T-helper 2 cell treated with Interferon-gamma antibody and Interleukin-4, amounts not matched to agents 5 μg/mL and 100 μg/mL, for 36 hours (primary cell): ENCODE measurements at places on chromosomes 1 and 21.

- H3K36me3 ChIP-seq, result no peaks in the 10 kb centered on the region
- H3K4me3 ChIP-seq, result no peak overlapping the region
- H3K4me1 ChIP-seq, result no peaks in the 10 kb centered on the region
- no peak for DNase-seq
- H3K27me3 ChIP-seq, result peaks cover 2% of the 10 kb centered on the region
Measured at GRCh38 chr21:25518491-25518911, 88.8 kb downstream of the MRPL39 start.

GRCh38 chr1:90313778-90314177, 318.9 kb downstream of the ZNF326 start:
- DNase-seq, result no peak
- H3K4me3 ChIP-seq, result no peak overlapping the region
- no peaks in the 10 kb centered on the region for H3K36me3 ChIP-seq
- H3K4me1 ChIP-seq, result no peaks in the 10 kb centered on the region
- no peaks in the 10 kb centered on the region for H3K27me3 ChIP-seq
- no peak overlapping the region for H3K27ac ChIP-seq

GRCh38 chr1:243732637-243733036, 117.4 kb downstream of the AKT3 start:
- no peak overlapping the region for H3K27ac ChIP-seq
- H3K36me3 ChIP-seq, result peaks cover 2% of the 10 kb centered on the region
- DNase-seq, result no peak
- no peaks in the 10 kb centered on the region for H3K27me3 ChIP-seq
- no peak overlapping the region for H3K4me3 ChIP-seq
- peaks cover 4% of the 10 kb centered on the region for H3K4me1 ChIP-seq

GRCh38 chr1:201707656-201708055, 121.3 kb upstream of the IPO9 start:
- no peak overlapping the region for H3K27ac ChIP-seq
- H3K27me3 ChIP-seq, result peaks cover 3% of the 10 kb centered on the region
- no peak for DNase-seq
- no peaks in the 10 kb centered on the region for H3K4me1 ChIP-seq
- no peak overlapping the region for H3K4me3 ChIP-seq

- no peak overlapping the region for H3K4me3 ChIP-seq
- H3K4me1 ChIP-seq, result no peaks in the 10 kb centered on the region
- H3K27ac ChIP-seq, result no peak overlapping the region
- H3K36me3 ChIP-seq, result no peaks in the 10 kb centered on the region
Measured at GRCh38 chr1:14897080-14897449, 256.5 kb upstream of the TMEM51 start.

DNA sequence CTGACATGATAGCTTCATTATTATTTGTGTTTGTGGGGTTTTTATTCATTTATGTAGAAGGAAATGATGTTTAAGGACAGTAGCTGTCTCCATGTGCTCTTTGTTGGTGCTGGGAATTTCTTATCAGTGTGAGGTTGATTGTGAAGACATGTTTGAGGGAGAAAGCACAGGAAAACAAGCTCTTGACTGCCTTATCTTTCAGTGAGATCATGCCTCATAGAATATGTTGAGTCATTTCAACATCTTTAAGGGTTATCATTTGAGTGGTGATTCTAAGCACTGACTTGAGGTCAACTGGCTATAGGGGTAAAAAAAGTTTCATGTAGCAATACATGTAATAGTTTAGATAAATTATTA, 405.1 kb upstream of the ADAMTS5 start:
- H3K4me3 ChIP-seq, result no peak overlapping the region
- no peaks in the 10 kb centered on the region for H3K36me3 ChIP-seq
- no peak overlapping the region for H3K27ac ChIP-seq
- H3K27me3 ChIP-seq, result no peaks in the 10 kb centered on the region

- H3K27ac ChIP-seq, result no peak overlapping the region
- H3K4me1 ChIP-seq, result peaks cover 4% of the 10 kb centered on the region
- H3K36me3 ChIP-seq, result peaks cover 2% of the 10 kb centered on the region
- no peak for DNase-seq
- H3K4me3 ChIP-seq, result no peak overlapping the region
Measured at GRCh38 chr1:170659399-170660035, 4.4 kb upstream of the PRRX1 start.

- H3K4me3 ChIP-seq, result no peak overlapping the region
- no peak overlapping the region for H3K27ac ChIP-seq
- H3K36me3 ChIP-seq, result no peaks in the 10 kb centered on the region
- no peaks in the 10 kb centered on the region for H3K27me3 ChIP-seq
- DNase-seq, result no peak
Measured at GRCh38 chr1:60461925-60462595, 388.5 kb upstream of the C1orf87 start.

GRCh38 chr1:57474137-57474750, 50.4 kb upstream of the DAB1 start:
- H3K27me3 ChIP-seq, result no peaks in the 10 kb centered on the region
- no peak overlapping the region for H3K27ac ChIP-seq
- H3K36me3 ChIP-seq, result no peaks in the 10 kb centered on the region
- no peak overlapping the region for H3K4me3 ChIP-seq
- DNase-seq, result no peak

DNA sequence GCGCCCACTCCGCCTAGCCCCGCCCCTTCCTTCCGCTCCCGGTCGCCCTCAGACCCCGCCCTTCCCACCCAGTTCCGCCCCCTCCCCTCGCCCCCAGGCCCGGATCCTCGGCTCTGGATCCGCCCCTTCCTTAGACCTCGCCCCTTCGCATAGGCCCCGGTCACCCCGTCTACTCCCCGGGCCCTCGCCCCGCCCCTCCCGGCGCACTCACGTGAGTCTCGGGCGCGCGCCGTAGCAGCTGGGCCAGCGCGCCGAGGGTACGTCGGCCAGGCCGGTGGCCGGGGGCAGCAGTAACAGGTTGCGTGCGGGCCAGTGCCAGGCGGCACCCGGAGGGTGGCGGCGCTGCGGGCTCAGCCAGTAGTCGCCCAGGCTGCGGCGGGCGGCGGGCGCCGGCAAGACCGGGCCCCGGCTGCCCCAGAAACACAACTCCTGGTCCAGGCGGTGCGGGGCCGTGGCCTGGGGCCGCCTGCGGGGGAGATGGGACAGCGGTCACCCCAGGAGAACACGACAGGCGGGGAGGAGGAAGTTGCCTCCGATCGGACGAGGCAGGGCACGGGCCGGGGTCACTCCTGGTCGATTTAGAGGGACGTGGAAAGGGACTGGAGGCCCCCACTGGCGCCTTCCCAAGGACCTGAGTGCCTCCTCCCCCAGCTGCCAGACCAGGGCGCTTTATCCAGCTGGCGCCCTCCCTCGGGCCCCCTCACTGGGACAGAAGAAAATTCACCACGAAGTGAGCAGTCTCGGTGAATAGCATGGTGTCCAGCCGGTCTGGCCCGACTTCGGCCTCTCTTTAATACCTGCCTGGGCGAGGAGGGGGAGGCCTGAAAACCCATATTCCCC, 10.7 kb downstream of the FAM229A start:
- peak; percentile 89 for DNase-seq
- peak overlapping the region; percentile 84 for H3K4me3 ChIP-seq
- peaks cover 30% of the 10 kb centered on the region for H3K4me1 ChIP-seq
- H3K27ac ChIP-seq, result peak overlapping the region; percentile 72
- no peaks in the 10 kb centered on the region for H3K36me3 ChIP-seq
- H3K27me3 ChIP-seq, result peaks cover 5% of the 10 kb centered on the region
